ENCODE measurements at places on chromosomes 3 and 15. TPM values are rescaled to one million over a fixed set of nuclear protein-coding genes. Genes with fewer than 3 reads are reported as not detected.

Gene ZNF660
- total RNA-seq, result 1.1 TPM

Gene IQCF5
- total RNA-seq, result not detected

Gene TEX55
- total RNA-seq, result not detected

Gene GOLGA6L4
- 0.80 TPM for total RNA-seq

DNA sequence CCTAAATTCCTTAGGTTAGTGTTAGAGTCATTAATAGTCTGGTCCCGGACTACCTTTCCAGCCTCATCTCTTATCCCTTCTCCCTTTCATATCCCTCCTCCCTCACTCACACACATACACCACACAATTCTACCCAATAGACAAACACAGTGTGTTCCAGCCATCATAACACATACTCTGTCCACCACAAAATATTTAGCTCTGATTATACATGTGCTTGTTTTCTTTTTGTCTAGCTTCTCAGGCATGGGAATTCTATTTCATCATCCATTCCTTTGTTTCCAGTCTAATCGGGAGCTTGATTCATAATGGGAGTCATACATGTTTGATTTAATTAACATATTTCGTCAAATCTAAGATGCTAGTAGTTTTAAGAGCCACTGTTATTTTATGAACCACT is 161.8 kb upstream of the BFSP2 start:
- no peak for DNase-seq

- DNase-seq, result no peak
Measured at GRCh38 chr15:95091444-95091843, 860.1 kb downstream of the MCTP2 start.

DNA sequence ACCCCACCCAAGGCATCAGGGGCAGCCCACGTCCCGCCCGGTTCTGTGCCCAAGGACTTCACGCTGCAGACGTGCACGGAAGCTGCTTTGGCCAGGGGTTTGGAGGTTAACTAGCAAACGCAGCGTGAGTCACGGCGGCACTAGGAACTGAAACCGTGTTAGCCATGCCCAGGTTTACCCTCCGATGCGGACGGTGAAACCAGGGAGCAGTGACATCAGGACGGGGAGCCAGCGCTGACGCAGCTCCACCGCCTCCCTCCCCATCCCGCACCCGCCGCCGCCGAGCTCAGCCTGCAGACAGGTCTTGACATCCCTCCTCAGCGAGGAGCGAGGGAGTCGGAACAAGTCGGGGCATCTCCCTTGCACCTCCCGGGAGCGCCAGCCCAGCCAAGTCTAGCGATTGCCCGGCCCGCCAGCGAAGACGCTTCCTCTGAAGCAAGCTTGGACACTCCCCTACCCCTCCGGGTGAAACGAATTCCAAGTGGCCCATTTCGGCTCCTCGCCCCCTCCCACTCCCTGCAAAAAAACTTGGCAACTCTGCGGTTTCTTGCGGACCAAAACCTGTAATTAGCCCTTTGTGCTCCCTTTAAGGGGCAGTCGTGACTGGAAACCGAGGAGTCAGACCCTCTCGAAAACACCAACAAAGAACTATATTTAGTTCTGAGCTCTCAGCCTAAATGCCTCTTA is 1.4 kb upstream of the RAP2B start:
- DNase-seq, result peak; percentile 68

- DNase-seq, result peak; percentile 21
Measured at GRCh38 chr15:66800584-66801235, 98.7 kb downstream of the SMAD6 start.

DNA sequence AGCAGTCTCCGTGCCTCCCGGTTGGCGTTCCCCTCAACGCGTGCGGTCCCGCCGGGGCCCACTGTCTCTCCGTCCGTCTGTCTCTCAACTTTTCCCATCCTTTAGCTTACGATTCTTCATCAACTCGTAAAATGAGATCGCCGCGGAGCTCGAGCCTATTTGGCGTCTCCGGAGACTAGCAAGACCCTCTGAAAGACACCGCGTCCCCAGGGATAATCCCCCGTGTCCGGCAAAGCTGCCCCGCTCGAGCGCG is 3.4 kb downstream of the GATA2 start:
- no peak for DNase-seq

Gene POTEB2
- total RNA-seq, result not detected

- no peak for DNase-seq
Measured at GRCh38 chr3:72924055-72924454, 36.2 kb downstream of the GXYLT2 start.

Gene CCDC39
- 0.09 TPM for total RNA-seq

- no peak for DNase-seq
Measured at GRCh38 chr3:62500556-62501288, 127.4 kb upstream of the FEZF2 start.

Gene LYZL4
- total RNA-seq, result not detected

Gene HEG1
- 9.8 TPM for total RNA-seq

Gene NDN
- 1.6 TPM for total RNA-seq

DNA sequence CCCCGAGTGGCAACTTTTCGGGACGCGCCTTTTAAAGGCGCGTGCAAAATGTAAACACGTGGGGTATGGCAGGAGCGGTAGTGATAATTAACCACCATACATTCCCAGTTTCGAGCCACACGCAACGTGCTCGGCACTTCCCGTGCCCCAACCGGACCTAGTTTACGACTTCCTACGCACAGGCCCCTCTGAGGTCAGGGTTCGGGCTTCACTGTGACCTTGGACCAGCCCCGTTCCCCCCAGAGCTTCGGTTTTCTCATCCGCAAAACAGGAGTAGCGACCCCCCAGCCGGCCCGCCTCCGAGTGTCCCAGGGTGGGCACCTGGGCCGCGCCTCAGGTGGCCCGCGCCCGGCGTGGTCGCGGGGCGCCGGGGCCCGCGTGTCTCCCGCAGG is 451 bp downstream of the CHCHD4 start:
- DNase-seq, result peak; percentile 39

DNA sequence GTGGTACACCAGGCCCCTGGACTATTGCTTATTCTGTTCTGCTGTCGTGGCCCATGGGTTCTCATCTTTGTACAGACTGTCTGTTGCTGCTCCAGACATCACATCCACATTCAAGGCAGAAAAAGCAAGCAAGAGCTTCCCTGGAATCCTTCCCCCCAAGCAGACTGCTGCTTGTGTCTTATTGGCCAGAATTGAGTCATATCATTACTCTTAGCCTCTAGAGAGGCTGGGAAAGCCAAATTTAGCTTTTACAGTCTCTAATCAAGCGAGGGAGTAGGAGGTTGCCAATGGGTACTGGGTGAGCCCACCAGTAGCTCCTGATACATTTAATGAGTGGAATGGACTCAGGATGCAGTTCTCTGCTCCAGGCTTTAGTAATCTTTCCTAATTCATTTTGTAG is 39.4 kb downstream of the RAB6B start:
- DNase-seq, result no peak

GRCh38 chr3:42148982-42149432 is 57.9 kb downstream of the TRAK1 start:
- DNase-seq, result no peak

DNA sequence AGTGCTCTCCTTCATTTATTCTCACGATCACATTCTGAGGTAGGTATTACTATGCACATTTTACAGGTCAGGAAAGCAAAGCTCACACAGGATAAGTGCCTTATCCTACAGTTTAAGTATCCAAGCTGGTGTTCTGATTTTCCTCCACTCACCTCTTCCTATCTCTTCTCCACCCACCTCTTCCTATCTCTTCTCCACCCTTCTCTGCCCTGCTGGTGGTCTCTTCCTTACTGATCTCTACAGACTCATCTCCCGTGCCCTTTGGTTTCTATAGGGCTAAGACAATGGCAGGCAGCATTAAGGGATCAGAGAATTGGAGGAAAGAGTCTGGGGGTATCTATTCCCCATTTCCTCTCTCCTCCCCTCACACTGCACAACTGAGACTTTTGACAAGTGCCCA is 319.1 kb downstream of the FHIT start:
- DNase-seq, result no peak

- DNase-seq, result no peak
Measured at GRCh38 chr3:127525373-127525772, 65.2 kb downstream of the TPRA1 start.

Gene REC114
- not detected for total RNA-seq

- DNase-seq, result no peak
Measured at GRCh38 chr3:151538456-151539393, 77.9 kb upstream of the IGSF10 start.

Gene RBM5
- total RNA-seq, result 159 TPM

GRCh38 chr15:63287109-63287508 is 9.7 kb downstream of the APH1B start:
- DNase-seq, result no peak

DNA sequence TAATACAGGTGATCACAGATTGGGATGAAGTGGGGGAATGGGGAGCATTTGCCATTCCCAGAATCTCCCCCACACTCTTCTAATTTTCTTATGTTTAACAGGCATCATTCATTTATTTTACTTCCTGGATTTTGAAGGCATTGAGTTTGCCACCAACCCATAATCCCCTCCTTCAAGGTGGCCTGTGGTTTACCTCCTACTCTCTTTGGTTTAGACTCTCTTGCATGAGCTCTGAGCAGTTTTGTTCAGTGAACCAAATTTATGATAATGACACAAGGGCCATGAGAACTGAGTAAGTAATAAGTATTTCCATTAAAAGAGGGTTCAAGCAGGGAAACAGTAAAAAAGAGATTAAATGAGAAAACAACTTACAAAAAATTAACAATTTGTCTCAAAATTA is 703.1 kb upstream of the CFAP20DC start:
- DNase-seq, result no peak

- DNase-seq, result no peak
Measured at GRCh38 chr15:75350601-75351361, 3.9 kb downstream of the NEIL1 start.

GRCh38 chr15:77575203-77575934 is 57.3 kb downstream of the LINGO1 start:
- DNase-seq, result no peak

GRCh38 chr3:22089284-22089683 is 338.3 kb upstream of the ZNF385D start:
- DNase-seq, result no peak

GRCh38 chr15:91308199-91308598 is 208.1 kb downstream of the SV2B start:
- no peak for DNase-seq

Gene HRG
- total RNA-seq, result not detected

Gene PPP2R3A
- total RNA-seq, result 0.50 TPM

DNA sequence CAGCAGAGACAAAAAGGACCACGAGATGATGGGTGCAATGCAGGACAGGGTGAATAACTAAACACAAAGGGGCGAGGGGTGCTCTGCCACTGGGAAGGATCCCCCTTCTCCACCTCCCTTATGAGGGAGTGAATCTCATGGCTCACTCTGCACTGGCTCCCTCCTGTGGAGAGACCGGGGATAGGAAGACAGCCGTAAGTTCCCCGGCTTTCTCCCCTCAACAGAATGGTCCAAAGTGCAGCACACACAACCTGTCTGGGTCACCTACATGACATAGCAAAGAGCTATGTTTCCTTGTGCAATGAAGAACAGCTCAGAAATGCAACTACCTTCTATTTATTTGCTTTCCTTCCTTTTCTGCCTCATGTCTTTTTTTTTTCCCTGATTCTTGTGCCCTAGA is 7.8 kb upstream of the ACSBG1 start:
- peak; percentile 46 for DNase-seq

DNA sequence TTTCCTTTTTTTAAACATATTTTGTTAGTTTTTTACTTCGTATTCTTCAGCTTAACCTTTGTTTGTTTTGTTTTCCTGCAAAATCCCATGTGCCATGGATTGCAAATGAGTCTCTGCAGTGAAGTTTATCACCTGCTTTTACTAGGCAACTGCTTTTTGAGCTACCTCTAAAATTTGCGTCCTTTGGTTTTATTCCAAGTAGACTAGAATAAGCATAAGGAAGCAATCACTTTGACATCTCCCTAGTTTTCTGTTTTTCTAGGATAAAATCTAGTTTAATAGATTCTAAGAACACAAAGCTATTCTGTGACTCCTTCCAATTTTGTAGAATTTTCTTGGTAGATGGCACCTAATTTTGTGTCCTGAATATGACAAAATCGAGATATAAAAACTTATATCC is 1059.2 kb downstream of the OTOL1 start:
- DNase-seq, result no peak
